ENCODE measurements at places on chromosomes 5 and 9.
A peak's percentile ranks its signal among the peaks of the same experiment; 100 is the strongest.

DNA sequence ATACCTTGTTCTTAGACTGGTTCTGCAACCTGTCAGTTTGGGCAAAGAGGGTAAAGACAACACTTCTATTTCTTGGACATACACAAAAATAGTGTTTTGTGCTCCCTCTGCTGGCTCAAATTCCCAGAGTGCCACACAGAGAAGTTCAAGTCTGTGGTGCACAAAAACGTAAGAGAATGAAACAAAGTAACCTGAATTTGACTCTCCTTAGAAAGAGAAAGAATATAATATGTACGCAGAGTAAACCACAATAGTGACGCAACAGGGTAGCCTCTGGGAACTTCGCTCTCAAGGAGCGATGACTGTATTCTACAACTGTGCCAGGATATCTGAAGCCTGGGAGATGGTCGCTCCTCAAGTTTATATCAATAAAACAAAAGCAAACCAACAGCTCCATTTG lies 18.5 kb downstream of the DDX31 start:
- no peak for DNase-seq

- DNase-seq, result no peak
These were observed 738.6 kb upstream of the ZNF608 start for GRCh38 chr5:125484742-125485641.

- DNase-seq, result no peak
These were observed 83.8 kb upstream of the RASA1 start for GRCh38 chr5:87183896-87184295.

DNA sequence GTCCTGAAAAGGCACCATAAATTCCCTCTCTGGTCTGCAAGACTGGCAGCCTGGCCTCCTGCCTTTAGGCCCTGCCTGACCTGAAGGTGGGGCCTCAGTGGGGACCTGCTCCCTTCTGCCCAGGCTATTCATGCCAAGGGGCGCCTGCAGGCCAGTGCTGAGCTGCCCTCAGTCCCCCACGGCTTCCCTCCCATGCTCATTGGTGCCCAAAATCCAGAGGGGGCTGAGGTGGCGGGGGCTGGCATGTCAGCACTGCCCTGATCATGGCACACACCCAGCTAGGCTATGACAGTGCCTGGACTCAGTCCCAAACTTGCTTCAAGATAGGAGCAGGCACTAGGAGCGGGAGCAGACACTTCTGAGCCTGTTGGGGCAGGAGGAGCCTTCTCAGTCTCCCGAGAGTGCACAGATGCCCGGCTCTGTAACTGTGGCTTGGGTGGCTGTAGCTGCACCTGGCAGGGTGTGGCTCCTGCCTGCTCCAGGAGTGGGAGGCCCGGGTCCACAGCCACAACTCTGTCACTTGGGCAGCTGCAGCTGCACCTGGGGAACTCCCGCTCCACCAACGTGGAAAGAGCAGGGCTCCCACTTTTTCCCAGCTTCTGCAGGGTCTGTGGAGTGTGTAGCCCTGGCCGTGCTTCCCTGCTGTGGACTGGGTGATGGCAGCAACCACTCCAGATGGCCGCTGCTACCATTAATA lies 49.0 kb downstream of the NDUFAF2 start:
- no peak for DNase-seq

- DNase-seq, result no peak
These were observed 15.2 kb downstream of the QSOX2 start for GRCh38 chr9:136230365-136230764.

GRCh38 chr5:128213833-128214232 lies 130.3 kb downstream of the SLC12A2 start:
- DNase-seq, result no peak

DNA sequence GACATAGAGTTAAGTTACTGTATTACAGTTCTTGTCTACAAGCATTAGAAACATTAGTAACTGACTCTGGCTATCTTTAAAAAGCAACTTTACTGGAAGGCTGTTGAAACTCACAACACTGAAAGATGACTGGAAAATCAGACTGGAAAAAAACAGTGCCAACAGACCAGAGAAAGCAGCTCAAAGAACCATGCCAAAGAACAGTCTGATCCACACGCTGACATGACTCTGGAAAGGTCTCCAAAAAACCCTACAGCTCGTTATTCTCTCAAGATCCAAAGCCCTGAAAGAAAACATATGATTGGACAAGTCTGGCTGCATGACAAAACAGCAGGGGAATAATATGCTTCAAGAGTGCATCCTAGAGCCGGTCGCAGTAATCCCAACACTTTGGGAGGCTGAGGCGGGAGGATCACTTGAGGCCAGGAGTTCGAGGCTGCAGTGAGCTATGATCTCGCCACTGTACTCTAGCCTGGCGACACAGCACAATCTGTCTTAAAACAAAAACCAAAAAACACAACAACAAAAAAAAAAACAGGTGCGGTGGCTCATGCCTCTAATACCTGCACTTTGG lies 5.6 kb downstream of the GOLPH3 start:
- DNase-seq, result no peak

DNA sequence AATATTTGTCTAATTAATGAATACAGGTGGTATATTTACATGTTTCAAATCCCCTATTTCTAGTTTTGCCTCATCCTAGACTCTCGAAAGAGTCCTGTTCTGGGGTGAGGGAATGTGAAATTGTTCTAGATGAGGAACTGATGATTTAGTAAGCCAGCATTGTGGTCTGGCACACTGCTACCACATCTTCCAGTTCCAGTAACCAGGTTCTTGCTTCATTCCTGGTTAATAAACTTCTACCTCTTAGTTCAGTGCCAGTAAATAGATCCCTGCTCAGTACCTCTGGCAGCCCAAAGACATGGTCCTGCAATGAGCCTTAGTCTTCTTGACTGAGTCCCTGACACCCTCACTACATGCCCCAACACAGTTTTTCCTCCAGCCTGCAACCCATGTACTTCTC lies 207.7 kb downstream of the SREK1 start:
- no peak for DNase-seq

DNA sequence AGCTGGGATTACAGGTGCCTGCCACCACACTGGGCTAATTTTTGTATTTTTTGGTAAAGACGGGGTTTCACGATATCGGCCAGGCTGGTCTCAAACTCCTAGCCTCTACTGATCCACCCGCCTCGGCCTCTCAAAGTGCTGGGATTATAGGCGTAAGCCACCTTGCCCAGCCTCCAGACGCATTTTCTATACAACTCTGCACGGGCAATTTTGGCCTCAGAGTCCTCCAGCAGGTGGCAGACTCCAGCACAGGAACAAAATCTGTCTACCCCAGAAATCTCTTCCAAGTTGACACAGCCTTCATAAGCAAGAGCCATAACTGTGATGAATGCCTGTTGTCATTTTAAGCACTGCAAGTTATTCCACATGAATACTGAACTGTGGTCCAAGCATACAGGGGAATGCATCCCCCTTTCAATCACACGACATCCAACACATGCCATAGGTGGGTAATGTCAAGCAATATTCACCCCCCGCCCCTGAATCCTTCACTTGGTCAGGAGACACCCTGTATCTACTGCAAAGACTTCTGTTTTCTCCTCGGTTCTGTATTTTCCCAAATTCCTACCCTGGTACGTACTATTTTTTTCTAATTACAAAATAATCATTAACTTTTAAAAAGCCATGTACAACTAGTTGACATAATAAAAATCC lies 50.8 kb downstream of the ALDH7A1 start:
- peak; percentile 24 for DNase-seq

DNA sequence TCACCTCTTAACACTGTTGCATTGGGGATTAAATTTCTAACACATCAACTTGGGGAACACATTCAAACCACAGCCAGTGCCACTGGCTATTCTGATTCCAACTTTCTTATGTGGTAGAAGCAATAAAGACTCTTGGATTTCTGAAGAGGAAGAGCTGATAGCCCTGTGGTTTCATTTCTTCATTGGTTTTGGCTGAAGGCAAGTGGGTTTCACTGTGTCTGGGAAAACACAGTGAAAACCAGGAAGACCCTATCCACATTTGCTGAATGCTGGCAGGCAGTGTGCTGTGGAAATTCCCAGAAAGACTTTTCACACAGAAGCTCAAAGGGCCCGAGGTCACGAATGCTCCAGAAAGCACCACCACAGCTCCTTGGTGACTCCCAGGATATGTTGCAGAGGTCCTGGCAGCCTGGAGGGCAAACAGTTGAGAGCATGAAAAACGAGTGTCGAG lies 67.1 kb downstream of the DAPK1 start:
- no peak for DNase-seq

- DNase-seq, result no peak
These were observed 80.9 kb downstream of the PPP2R2B start for GRCh38 chr5:146797658-146798057.

DNA sequence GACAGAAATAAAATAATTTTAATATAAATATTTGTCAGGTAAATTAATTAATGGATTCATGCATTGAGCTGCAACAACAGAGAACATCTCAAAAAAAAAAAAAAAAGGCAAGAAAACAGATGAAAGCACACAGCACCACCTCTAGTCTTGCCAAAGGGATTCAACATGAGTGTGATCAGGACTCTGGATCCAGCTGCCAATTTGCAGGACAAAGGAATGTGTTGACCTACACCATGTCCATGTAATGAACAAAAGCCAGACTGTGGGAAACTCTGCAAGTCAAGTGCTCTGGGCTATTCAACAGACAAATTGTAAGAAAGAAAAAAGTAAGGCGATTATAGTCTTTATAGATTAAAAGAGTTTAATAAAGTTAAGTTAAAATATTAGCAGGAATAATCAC lies 769.3 kb downstream of the TLR4 start:
- no peak for DNase-seq

DNA sequence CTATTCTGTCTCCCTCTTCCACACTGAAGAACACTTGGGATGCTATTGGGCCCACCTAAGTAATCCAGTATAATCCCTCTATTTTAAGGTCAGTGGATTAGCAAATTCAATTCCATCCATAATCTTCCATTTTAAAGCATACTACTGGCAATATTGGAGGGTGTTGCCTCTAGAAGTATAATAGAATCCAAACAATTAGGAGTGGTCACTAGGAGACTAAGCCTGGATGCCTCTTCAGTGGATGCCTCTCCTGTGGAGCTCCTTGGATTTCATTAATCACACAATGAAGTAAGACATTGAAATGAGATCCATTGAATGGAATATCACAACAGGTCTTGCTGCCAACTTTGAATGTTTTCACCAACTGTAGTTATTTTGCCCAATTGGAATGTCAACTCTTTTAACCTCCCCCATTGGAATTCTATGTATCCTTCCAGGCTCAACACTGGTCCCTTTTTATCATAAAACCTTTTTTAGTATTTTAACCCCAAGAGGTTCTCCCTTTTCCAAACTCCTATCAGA lies 311.6 kb downstream of the PLK2 start:
- DNase-seq, result no peak

DNA sequence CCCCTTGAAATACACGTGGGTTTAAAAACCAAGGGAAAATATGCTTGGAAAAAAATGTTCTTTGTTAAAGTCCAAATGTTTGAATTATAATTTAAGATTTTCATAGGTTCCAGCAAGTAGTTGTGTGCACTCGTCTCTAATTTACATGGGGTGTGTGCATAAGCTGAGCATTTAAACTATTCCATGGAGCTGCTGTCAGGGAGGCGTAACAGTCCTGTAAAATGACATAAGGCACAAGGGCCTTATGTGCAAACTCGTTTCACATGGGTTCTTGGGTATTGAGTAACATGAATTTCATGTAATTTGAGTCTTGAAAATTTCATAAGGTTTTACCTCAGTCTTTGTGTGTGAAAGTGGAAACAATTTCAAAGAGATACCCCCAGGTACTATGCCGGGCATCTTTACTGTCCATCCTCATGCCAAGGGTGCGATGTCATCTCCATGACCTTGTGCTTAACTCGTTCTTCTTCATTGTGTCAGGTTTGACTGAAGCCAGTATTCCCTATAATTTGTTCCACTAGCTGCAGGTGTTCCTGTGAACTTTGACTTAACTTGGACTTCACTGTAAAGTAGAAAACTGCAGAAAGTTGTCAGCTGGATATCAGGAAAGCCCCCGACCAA lies 359.3 kb downstream of the SH3GL2 start:
- DNase-seq, result no peak

DNA sequence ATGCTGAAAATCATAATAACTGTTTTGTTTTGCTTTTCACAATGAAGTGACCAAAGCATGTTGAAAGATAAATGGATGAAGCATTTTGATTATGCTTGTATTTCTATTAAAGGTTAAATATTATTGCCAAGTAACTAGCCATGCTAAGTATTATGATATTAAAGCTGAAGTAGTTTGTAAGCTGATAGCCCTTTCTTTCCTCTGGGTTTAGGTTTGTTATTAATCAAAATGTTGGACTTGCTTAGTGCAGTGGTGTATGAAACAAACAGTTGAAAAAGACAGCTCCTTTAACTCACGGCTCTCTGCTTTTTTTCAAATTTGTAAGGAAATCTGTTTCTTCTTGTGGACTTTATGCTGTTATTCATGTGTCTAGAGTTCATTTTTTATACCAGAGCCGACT lies 246.0 kb downstream of the CWC27 start:
- no peak for DNase-seq

DNA sequence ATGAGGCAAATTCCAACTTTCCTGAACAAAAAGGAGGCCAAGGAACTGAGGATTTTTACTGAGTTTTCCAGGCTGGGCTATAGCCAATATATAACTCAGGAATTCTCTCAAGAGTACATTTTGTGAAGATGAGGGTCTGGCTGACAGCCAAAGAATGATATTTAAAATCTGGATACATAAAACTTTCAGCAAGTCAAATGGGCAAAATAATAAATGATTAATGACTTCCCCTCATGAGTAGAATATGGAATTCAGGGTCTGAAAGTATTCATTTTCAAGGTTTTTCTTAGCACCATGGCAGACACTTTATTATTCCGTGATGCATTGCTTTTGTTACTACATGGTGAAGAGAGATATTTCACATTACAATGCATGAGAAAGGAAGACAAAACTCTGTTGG lies 7.8 kb downstream of the FAM81B start:
- no peak for DNase-seq

DNA sequence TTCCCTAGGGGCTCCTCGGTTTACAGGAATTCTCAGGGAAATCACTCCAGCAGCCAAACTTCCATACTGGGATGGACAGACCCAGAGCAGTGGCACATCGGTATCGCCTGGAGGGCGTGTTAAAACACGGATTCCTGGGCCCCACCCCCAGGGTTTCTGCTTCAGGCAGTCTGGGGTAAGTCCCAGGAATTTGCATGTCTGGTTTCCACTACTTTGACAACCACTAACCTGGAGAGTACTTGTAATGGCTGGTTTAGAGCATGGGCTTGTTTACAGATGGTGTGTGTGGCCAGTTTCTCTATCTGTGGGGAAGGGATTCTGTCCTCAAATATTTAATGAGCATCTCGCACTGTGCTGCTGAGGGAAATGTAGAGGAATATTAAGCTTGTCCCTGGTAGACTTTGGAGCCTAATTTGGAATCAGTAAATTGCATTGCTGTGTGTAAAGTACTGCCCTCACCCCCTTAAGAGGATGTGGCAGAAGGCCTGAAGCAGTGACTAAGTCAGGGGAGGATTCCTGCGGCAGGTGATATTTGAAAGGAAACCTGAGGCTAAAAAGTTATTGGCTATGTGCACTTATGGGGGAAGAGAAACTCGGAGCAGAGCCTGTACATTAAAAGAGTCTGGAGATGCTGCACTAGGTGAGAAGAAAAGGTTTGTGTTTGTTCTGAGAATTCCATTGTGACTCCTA lies 18.6 kb upstream of the TJP2 start:
- DNase-seq, result no peak
